Motor neuron (in vitro differentiated cells): ENCODE measurements at places on chromosomes 7 and 10. TPM values are rescaled to one million over a fixed set of nuclear protein-coding genes. Genes with fewer than 3 reads are reported as not detected.

Gene GPR26
- 0.16 and 0.50 TPM in 2 replicates for total RNA-seq

Gene GOLGA7B
- total RNA-seq, result 1.5 and 1.7 TPM in 2 replicates

Gene IDI2
- not detected in 2 replicates for total RNA-seq

Gene SPOCK2
- total RNA-seq, result 69.5 and 93.2 TPM in 2 replicates

Gene PLXNA4
- 1.6 and 1.9 TPM in 2 replicates for total RNA-seq

Gene CRHR2
- total RNA-seq, result 1.1 TPM in 2 replicates

Gene ZNHIT1
- 86.8 and 94.9 TPM in 2 replicates for total RNA-seq

Gene DNAAF5
- total RNA-seq, result 15.4 and 16.3 TPM in 2 replicates

Gene NKX1-2
- total RNA-seq, result 0.10 and 0.24 TPM in 2 replicates

Gene STK31
- 4.4 and 5.6 TPM in 2 replicates for total RNA-seq

Gene STAG3
- 15.5 and 18.0 TPM in 2 replicates for total RNA-seq

Gene PHF14
- total RNA-seq, result 34.9 and 40.0 TPM in 2 replicates

Gene ANKRD26
- total RNA-seq, result 17.4 and 17.6 TPM in 2 replicates

Gene ICA1
- total RNA-seq, result 10.2 and 13.5 TPM in 2 replicates
